ENCODE measurements at places on chromosomes 6 and 20. TPM values are rescaled to one million over a fixed set of nuclear protein-coding genes. Genes with fewer than 3 reads are reported as not detected.

- no peak for DNase-seq
Observed at GRCh38 chr6:117545161-117545595, 57.1 kb downstream of the GOPC start.

Gene SYNDIG1
- total RNA-seq = 0.37 TPM

DNA sequence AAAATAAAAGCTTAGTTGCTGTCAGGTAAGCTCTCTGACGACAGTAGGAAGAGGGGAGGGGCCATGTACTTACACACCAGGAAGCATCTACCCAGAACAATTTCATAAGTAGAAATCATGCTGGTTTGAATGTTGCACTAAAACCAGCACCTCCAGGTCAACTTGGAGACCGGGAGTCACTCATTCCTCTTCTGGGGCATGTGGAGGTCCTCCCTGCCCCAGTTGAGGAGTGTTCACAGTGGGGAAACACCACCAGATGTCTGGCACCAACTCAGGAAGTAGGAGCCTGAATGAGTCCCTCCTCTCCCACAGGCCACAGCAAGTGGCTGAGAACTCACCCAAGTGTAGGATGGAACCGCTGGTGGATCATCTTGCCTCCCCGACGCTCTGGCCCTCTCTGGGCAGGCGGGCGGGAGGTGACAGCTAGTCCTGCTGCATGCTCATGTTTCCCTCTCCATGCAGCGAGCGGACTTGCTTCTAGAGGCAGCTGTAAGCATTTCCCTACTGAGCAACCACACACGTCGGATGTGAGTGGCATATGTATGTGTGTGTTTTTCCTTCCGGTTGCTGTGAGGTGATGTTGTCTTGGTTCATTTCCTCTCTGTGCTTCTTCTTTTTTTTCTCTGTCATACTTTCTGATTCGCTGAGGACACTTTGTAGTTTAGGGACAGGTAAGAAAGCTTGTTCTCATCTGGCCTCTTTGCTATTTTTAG lies 149.5 kb upstream of the NEDD9 start:
- DNase-seq = no peak

- DNase-seq = no peak
Observed at GRCh38 chr20:56391037-56391436, 978 bp downstream of the AURKA start.

DNA sequence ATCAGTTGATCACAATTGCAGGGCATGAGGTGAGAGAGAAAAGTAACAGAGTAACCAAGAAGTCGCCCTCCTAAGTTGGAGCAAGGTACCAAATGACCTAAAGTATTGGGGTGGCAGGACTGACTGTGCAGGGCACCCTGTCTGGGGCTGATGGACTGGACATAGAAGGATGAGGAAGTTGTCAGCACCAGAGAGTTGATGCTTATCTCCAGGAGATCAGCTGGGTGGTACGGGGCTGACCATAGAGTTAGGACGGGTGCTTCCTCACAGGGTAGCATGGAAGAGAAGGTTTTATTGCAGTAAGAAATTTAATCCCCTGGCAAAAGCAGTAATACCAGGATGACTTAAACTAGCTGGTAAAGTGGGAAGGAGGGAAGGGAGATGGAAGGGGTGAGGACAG lies 66.7 kb downstream of the TMEM170B start:
- no peak for DNase-seq

DNA sequence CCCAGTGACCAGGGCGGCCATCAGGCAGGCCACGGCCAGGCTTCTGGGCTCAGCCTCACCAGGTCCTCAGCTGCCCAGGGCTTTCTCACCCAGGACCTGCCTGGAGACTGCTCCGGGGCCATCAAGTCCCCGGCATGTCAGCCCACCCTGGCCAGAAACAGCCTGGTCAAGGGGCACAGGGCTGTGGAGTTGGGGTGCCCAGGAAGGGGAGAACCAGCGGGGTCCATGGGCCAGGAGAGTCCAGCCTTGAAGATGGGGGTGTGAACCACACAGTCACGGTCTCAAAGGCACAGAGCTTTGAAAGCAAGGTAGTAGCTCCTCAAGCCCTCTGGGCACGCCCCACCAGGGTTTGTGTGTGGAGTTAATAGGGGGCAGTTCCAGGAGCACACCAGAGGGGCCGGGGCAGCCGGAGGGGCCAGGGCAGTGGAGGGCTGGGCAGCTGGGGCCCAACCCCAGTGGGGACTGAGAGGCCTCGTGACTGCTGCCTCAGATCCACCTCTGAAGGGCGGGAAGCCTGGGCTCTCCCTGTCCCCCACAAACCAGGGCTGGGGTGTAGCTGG lies 48.0 kb upstream of the BHLHE23 start:
- no peak for DNase-seq

Gene DEFB129
- not detected for total RNA-seq

GRCh38 chr20:10747019-10747418 lies 73.2 kb upstream of the JAG1 start:
- DNase-seq = no peak

DNA sequence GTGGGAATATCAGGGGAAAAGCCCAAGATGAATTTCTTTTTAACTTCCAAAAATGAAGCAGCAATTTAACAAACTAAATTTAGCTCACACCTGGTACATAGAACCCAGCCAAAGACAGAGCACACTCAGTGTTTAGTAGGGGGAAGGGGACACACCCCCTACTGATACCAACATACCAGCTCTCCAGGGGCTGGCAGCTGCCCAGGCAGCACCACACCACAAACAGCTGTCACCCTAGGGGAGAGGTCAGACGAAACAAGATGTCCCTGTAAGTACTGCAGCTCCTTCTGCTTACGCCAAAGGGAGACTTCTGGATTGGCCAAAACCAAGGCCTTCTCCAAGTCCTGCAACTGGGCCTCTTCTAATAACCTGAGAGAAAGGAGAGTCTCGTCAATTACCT lies 26.0 kb downstream of the MDN1 start:
- DNase-seq = no peak

Gene LY6G5B
- 4.7 TPM for total RNA-seq

DNA sequence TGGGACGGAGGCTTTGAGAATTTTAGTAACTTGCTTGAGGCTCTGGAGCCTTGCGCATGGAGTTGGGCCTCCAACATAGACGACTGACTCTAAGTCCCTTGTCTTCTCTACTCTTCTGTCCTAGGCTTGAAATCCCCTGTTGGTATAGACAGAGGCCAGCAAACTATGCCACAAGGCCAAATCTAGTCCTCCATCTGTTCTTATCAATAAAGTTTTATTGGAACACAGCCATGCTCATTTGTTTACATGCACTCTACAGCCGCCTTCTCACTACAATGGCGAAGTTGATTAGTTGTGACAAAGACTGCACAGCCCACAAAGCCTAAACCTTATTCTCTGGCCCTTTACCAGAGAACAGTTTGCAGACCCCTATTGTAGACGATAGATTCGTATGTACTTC lies 174.1 kb upstream of the ZFP64 start:
- DNase-seq = no peak

- DNase-seq = no peak
Observed at GRCh38 chr20:45813006-45813340, 529 bp downstream of the UBE2C start.

- no peak for DNase-seq
Observed at GRCh38 chr6:68194846-68195478, 440.1 kb upstream of the ADGRB3 start.
